ENCODE measurements at places on chromosomes 4 and X.

DNA sequence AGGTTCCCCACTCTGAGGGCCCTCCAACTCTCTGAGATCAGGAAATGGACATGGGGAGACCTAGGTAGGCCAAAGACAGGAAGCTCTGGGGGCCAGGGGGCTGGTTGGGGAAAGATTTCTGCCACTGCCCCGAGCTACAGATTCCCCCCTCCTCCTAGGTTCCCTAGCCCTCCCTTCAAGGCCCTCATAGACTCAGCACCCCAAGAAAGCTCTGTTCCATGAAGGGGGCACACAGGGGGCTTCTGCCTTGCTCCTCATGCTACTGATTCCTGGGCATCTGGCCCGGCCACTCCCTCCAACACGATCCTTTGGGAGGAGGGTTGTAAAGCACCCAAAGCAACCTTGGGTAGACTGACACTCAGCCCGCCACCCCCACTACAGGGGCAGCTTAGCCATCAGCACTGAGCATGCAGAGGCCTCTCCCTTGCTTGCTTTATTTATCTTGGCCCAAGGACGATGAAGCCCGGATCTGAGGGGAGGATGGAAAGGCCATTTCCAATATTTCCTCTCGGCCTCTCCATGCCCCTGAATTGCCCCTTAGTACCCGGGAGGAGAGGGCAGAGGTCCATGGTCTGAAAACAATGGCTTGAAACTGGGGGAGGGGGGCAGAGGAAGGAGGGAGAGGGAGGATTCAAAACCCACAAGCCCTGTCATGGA, 146.7 kb downstream of the PJA1 start:
- no peak for DNase-seq

DNA sequence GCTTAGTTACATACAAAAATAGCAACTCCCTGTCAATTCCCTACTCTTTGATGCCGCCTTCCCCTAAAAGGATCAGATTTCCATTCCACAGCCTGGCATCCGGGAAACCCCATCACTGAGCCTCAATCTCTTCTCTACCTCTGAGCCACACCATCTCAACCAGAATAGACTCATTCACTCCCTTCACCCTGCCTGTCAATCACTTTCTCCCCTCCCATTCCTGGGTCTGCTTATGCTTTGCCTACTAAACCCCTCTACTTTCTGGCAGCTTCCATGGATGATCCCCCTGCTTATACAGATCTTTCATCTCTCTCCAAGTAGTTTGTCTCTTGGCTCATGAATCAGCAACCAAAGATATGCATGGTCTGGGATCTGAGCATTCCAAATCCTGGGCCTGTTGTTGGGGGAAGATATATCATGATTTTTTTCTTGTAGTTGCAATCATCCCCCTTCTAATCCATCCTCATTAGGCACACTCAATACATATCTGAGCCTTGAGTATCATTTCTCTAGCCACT, 2.6 kb downstream of the AMER1 start:
- no peak for DNase-seq

GRCh38 chrX:19349264-19349663, 5.5 kb downstream of the PDHA1 start:
- DNase-seq, result no peak

GRCh38 chr4:14652522-14652921, 349.8 kb upstream of the CPEB2 start:
- no peak for DNase-seq

DNA sequence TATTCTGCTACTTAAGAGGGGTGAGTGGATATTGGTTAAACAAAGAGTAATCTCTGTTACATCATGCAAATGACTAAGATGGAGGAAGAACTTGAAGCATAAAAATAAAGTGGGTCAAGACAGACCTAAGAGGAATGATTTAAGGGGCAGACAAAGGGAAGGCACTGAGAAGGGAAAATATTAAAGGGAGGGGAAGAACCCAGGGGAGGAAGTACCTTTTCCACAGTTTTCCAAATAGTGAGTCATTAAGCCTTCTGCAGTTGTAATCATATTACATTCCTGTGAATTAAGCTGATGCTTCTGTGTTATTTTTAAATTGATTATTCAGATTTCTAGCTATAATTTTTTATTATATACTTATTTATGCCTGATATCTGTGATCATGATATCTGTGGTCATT, 253.3 kb downstream of the CENPC start:
- DNase-seq, result no peak

DNA sequence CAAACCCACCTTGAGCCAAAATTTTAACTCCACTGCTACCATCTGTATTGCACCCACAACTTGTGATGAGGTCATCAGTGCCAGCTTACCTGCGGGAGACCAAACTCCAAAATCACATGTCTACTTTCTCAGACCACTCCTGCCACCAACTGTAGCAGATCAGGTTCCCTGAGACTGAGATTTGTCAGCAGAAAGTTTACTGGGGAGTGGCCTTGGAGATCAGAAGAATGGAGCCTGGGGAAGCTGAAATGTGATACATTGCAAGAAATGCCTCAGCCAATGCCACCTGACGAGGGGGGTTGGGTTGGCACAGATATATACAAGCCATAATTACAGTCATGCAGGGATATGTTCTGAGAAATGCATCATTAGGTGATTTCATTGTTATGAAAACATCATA, 19.1 kb downstream of the HAUS3 start:
- DNase-seq, result no peak

DNA sequence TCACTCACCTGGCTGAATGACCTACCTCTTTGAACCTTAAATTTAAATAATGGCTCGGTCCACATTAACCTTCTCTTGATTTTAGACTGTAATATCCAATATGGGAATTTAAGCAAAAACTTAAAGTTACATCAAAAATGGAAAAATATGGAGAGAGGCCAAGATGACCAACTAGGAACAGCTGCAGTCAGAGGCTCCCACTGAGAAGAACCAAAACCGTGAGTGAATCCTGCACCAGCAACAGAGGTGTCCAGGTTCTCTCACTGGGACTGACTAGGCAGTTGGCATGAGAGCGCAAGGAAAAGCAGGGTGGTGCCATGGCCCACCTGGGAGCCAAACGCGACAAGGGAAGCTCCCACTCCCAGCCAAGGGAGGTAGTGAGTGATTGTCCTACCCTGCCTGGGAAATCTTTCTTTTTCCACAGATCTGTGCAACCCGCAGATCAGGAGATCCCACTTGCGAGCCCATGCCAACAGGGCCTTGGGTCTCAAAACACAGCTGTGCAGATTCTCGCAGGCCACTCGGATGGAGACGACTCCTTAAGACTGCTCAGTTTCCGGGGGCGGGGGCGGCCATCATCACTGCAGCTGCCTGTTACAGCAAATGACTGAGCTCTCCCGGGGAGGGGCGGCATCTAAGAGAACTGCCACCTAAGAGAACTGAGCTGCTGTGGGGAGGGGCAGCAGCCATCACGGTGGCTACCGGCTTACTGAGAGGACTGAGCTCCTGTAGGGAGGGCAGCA, 343.4 kb downstream of the DMD start:
- no peak for DNase-seq

GRCh38 chrX:4805502-4805901, 1092.1 kb upstream of the PRKX start:
- no peak for DNase-seq

- no peak for DNase-seq
Measured at GRCh38 chrX:154371789-154372300, 2.6 kb downstream of the FLNA start.

GRCh38 chr4:109191216-109191615, 111.2 kb downstream of the COL25A1 start:
- DNase-seq, result no peak

GRCh38 chr4:101753721-101754120, 36.8 kb upstream of the BANK1 start:
- DNase-seq, result no peak

- DNase-seq, result no peak
Measured at GRCh38 chrX:106963111-106963510, 36.9 kb downstream of the MORC4 start.

DNA sequence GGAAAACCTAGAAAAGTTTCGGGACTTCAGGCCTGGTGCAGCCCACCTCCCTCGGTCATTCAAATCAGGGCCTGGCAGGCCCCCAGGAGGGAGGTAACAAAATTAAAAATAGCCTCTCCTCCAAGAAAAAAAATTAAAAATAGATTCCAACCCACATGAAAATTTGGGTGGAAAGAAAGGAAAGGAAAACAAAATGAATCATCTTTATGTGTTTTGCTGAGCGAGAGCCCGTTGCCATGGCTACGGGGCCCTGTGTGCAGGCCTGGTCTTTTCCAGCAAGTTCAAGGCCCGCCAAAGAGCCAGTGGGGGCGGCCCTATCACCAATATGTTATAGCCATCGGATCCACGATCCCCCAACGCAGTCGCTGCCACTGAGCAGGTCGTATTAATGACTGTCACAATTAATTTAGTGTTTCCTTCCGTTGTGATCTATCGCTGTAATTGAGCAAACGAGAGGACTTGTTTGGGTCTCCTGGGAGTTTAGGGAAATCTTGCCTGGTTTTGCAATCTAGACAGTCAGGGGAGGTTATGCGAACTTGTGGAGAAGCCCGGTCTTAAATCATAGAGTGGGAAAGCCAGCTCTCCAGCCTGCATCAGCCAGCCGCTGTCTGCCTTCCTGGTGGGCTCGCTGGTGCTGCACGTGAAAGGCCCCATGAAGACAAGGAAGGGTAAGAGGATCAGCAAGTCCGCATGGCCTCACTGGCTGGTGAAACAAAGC, 452.4 kb downstream of the BCOR start:
- DNase-seq, result no peak

Measured in activated naive CD8-positive, alpha-beta T cell treated with anti-CD3 and anti-CD28 coated beads, Interleukin-2, amount 50 U/mL, for 16 hours (primary cell).